ENCODE measurements at places on chromosomes 13 and 19. TPM values are rescaled to one million over a fixed set of nuclear protein-coding genes. Genes with fewer than 3 reads are reported as not detected.

GRCh38 chr19:37930416-37930815, 23.4 kb downstream of the SIPA1L3 start:
- no peak for ATAC-seq

GRCh38 chr13:55245005-55245644, 1895.6 kb upstream of the PRR20A start:
- ATAC-seq, result no peak

DNA sequence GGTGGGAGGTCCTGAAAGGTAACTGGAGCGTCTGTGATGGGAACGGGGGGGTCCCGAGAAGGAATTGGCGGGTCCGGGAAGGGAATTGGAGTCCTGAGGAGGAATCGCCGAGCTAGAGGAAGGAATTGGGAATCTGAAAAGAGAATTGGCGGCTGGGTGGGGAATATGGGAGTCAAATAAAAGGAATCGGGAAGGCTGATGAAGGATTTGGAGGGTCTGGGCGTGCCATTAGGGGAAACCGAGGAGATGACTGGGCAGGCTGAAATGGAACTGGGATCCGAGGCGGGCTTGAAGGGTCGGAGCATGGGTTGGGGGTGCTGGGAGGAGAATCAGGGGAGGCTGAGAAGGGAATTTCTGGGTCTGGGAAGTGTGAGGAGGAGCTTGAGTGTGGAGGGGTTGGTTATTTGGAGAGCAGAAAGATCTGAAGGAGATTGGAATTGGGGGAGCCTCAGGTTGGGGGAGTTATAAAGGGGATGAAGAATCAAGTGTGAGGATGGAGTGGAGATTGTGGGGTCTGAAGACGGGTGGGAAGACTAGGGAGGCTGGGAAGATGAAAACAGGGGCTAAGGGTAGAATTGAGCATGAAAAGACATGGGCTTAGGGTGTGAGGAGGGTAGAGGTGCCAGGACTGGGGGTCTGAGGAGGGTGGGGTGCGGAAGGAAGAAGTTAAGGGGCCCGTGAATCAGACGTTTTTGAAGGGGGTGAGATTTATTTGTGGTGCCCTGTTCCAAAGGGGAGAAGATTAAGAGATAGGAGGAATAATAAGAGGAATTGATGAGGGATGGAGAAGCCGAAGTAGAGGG, 718 bp downstream of the ACTN4 start:
- no peak for ATAC-seq

GRCh38 chr13:74706801-74707200, 572.6 kb upstream of the KLF12 start:
- no peak for ATAC-seq

DNA sequence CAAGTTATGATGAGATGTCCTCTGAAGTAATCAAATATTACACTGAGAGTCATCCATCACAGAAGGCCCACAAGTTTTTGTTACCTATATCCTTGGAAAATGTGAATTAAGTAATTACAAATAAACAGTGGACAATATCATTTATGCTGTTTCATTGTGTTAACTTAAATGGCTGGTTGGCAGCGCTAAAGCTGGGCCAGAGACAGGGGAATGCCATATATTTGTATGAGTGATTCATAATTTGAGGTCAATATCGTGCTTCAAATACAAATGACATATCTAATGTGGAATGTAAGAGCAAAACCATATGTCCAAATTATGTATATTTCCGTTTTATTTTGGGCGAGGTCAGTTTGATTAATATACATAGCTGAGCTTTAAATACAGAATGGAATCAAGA, 1556.2 kb downstream of the SLITRK5 start:
- no peak for ATAC-seq

DNA sequence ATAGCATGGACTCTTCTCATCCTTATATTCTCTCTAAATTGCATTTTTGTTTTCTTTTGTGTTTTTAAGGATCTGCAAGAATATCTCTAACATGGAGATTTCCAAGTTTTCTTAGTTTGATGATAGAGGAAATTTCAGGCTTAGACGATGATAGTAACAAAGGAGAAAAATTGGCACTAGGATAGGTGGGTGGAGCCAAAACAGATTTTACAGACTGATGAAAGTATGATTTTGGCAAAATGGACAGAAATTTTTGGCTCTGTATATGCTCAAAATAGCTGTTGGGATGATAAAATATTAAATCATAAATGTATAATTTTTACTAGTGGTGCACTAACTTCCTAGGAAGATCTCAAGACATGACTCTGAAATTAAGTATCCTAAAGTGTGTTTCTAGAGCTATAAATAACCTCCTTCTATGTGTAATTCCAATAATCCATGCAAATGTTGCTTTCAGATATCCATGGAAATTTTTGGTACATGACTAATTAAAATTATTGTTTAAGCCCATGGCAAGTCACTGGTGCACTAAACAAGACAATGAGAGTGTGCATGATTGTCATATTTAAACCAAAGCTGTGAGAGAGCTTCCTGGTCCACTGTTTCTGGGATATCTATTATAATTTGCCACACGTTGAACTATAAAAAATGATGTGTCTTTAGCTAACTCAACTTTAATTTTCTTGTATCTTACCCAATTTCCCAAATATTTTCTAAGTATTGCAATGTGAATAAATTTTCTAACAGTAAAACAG, 55.8 kb upstream of the NBEA start:
- ATAC-seq, result no peak

DNA sequence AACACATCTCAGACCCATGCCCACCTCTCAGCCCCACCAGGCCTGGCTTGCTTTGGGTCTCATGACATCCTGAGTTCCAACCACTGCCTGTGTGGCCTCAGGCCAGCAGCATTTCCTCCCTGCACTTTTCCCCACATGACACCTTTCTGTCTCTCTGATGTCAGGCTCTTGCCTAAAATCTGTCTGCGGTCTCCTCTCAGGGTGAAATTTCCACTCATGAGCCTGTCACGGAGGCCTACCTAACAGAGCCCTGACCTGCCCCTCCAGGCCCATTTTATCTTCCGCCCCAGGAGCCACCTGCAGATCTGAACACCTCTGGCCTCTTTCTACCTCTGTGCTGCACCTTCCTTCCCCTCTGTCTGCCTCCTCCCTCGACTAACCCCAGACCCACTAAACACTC, 93.5 kb downstream of the ZDHHC20 start:
- no peak for ATAC-seq

- peak; percentile 72 for ATAC-seq
These were observed 152.0 kb upstream of the IRS2 start for GRCh38 chr13:109938255-109938936.

- ATAC-seq, result no peak
These were observed 53.6 kb downstream of the LRRC63 start for GRCh38 chr13:46265292-46265691.

- no peak for ATAC-seq
These were observed 11.6 kb upstream of the UQCR11 start for GRCh38 chr19:1616875-1617274.

- ATAC-seq, result no peak
These were observed 2815.8 kb downstream of the PCDH9 start for GRCh38 chr13:64414381-64414780.

DNA sequence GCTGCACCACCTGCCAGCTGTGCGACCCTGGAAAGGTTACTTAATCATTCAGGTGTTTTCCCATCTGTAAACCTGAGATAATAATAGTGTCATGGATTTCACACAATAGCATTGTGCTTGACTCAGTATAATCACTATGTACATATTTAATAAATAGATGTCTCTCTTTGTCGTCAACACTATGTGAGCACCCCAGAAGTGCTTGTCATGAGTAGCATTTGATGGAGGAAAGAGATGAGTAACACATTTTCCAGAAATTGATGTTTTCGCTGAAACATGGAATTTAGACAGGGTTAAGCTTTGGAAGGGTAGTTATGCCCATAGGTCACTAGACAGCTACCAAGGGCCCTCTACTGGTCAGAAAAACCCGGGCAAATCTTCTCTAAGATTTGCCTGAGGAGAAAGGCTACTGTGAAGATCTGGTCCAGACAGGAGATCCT, 9.5 kb upstream of the MBNL2 start:
- no peak for ATAC-seq

GRCh38 chr19:17358395-17358794, 18.7 kb downstream of the PLVAP start:
- ATAC-seq, result peak; percentile 55

DNA sequence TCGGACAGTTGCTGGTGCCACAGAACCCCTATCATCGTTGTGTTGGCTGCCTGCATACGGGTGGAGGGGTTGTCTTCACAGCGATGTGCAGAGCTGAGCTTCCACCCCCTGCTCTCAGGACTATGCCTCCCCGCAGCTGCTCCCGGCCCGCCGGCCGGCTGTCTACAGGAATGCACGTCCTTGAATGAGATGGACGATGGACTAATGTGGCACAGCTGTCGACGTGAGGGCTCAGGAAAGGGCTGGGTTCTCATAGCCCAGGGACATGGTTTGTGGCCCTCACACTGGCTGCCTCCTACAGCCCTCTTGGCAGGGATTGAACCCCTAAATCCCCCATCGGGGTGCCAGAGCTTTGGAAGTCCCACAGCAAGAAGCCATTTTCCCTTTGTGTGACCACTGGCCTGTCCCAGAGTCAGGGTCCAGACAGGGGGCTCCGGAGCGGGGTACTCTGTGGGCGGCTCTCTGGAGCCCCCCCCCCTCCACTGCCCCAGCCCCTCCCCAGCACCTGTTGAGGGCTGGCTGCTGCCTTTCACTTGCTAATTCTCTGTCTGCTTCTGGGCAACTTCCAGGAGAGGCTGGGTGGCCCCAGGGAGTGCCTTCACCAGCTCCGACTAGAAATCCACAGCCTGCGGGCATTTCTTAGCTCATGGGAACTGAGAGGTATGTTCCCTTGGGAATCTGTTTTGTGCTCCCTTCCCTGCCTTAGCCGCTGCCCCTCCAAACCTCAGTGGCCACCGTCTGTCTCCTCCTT, 40.2 kb downstream of the TSSK6 start:
- no peak for ATAC-seq

DNA sequence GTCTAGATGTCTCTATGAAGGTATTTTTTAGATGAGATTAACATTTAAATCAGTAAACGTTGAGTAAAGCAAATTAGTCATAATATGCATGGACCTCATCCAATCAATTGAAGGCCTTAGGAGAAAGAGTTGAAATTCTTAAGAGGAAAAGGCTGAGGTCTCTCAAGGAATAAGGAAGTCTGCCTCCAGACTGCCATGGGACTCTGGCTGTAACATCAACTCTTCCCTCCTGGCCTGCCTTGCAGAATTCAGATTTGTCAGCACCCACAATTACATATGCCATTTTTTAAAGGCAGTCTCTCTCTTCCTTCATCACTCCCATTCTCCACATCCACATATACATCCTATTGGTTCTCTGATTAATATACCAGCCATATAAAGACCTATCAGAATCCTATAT, 28.8 kb upstream of the INTS6 start:
- ATAC-seq, result no peak

- ATAC-seq, result no peak
These were observed 68.4 kb upstream of the UBL3 start for GRCh38 chr13:29918845-29919244.

DNA sequence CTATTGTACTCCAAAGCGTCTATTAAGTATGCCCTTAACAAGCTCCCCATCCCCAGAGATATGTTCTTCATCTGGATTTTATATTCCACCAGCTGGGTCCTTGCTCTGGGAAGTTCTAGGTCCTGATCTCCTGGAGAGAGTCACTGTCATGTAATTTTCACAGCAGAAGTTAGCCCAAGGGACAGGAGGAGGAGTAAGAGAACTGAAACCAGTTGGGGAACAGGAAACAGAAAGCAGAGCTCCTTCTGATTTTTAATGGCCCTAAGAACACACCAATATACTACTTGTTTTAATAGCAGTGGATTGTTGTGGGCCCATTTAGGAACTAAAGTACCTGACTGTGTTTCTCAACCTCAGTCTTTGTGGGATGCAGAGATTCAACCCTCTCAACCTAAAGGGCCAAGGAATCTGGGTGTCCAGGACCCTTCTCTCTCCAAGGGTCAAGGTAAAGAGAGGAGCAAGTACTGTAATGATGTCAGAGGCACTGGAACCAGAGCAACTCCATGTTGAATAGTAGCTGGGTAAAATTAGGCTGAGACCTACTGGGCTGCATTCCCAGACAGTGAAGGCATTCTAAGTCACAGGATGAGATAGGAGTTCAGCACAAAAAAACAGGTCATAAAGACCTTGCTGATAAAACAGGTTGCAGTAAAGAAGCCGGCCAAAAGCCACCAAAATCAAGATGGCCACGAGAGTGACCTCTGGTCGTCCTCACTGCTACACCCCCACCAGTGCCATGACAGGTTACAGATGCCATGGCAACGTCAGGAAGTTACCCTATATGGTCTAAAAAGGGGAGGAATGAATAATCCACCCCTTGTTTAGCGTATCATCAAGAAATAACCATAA, 8.1 kb upstream of the FPR3 start:
- ATAC-seq, result no peak

- ATAC-seq, result no peak
These were observed 140.7 kb upstream of the SPRY2 start for GRCh38 chr13:80481588-80481987.

- peak; percentile 59 for ATAC-seq
These were observed 26.7 kb upstream of the NANOS3 start for GRCh38 chr19:13849991-13850909.

DNA sequence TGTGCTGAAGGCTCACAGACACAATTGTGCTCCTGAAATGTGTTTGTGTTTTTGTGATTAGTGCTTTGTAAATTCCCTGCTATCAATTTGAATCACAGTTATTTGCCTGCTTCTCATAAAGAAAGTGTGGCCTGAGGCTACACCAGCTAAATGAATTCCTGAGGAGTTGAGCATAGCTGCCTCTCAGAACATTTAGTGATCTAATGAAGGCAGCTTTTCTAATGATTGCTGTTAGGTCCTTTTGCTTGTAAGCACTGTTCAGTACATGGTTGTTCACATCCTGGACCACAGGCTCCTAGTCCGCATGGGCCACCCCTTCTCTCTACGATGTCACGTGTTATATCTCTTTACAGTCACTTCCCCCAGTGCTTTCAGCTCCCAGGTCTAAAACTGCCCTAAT, 238.2 kb downstream of the B3GLCT start:
- ATAC-seq, result no peak

GRCh38 chr19:1954532-1954933, 13.6 kb downstream of the CSNK1G2 start:
- ATAC-seq, result no peak

DNA sequence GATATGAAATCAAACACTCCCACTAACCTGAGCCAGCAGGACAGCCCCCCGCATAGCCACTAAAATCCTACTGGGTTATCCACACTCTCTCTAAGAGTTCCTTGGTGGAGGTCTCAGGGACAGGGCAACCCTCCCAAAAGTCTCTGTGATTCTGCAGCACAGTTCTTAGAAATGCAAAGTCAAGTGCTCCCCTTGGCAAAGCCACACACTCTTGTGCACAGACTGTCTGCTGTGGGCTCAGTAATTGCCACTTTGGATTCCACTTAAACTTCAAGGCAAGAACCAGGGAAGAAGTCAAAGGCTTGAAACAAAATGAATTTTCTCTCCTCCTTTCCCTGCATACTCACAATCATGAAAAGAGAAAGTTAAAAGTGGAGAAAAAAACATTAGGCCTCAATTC, 61.5 kb downstream of the DOCK9 start:
- no peak for ATAC-seq

The MOB3A gene
- 42.9 TPM for total RNA-seq

The CYP4F11 gene
- total RNA-seq, result not detected

The ZNF208 gene
- total RNA-seq, result 5.8 TPM

The MYPOP gene
- 4.6 TPM for total RNA-seq

The IGFL4 gene
- not detected for total RNA-seq

The SIAH3 gene
- total RNA-seq, result not detected

The NXNL1 gene
- total RNA-seq, result not detected

The WDR62 gene
- total RNA-seq, result 0.62 TPM

The RNASEH2A gene
- 2.0 TPM for total RNA-seq

The SULT2B1 gene
- not detected for total RNA-seq

The UGGT2 gene
- 20.9 TPM for total RNA-seq

The CEACAM4 gene
- 2.6 TPM for total RNA-seq

The ZNF772 gene
- 14.3 TPM for total RNA-seq

The ZNF709 gene
- 3.4 TPM for total RNA-seq

Data from gastroesophageal sphincter (tissue), 4 donors.